ENCODE measurements at places on chromosomes 2 and 18. TPM values are rescaled to one million over a fixed set of nuclear protein-coding genes. Genes with fewer than 3 reads are reported as not detected.

DNA sequence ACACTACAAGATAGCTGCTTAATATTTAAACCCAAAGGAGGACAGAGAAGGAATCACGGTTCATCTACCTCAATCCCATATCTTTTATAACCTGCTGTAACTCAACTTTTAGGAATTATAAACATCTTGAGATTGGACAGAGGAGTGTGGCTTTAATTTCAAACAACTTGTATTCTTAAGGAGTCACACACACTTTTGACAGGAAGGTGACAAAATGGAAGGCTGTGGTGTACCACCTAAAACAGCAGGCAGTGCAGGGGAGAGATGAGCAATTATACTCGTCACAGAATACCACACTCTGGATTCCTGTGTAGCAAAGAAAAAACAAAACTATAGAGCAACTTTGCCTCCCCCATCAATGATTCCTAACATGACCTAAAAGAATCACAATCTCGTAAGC, 194.8 kb downstream of the ZEB2 start:
- DNase-seq = no peak
- no peaks in the 10 kb centered on the region for H3K27me3 ChIP-seq
- H3K4me3 ChIP-seq = no peak overlapping the region
- no peaks in the 10 kb centered on the region for H3K36me3 ChIP-seq

LBX2 gene
- total RNA-seq = 0.33 TPM

CYP27C1 gene
- total RNA-seq = 1.0 TPM

DNA sequence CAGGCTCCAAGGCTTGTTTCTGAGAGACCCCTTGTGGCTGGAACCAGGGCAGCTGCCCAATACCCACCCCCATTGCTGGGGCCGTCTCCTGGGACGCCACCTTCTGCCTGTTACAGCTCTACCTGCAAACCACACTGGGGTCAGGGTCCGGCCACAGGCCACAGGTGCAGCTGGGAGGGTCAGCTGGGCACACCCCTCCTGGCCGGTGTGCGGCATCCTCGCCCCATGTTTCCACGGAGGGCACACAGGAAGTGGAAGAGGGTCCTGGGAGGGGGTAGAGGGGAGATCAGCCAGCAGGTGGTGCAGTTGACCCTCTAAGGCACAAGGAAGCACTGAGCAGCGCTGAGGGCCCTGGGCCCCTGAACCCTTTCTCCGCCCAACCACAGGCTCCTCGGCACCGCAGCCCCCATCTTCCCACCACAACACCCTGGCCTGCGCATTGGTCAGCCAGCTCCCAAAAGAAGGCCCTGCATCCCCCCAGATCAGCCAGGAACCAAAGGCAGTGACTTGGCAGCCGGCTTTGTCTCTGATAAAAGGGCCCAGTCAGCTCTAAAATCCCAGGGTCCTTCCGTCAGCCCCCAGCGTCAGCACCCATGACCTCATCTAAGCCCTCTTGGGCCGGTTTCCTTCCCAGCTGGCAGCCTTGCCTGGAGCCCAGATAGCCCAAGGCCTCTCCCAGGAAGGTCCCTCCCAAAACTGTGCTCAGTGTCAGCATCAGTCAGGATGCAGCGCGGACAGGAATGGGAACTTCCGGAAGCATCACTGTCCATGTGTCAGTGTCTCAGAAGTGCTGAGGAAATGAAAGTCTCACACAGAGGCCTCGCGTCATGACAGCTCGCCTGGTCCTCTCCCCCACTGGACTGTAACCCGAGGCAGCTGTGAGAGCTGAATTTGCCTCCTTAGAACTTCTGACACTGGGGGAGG, 1.7 kb downstream of the ERFE start:
- H3K36me3 ChIP-seq = peaks cover 11% of the 10 kb centered on the region
- H3K27ac ChIP-seq = no peak overlapping the region
- H3K27me3 ChIP-seq = peaks cover 45% of the 10 kb centered on the region
- no peak overlapping the region for H3K4me3 ChIP-seq

DNA sequence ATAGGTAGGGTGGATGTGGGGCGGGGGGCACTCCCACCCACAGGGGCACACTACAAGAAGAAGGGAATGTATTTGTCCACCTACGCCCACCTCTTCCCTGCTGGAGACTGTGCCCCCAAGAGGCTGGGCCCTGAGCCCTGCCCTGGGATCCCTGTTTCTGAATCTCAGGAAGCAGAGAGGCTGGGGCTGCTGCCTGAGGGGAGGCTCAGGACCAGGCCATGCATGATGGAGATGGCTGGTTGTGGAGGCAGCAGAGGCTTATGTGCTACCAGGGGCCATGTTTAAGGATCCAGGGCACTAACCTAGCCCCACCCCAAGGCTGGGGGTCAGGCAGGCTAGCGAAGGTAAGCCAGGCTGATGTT, 81.1 kb upstream of the OTOF start:
- H3K36me3 ChIP-seq = no peaks in the 10 kb centered on the region
- H3K4me3 ChIP-seq = peak overlapping the region; percentile 5
- peaks cover 28% of the 10 kb centered on the region for H3K27me3 ChIP-seq
- H3K4me1 ChIP-seq = peaks cover 51% of the 10 kb centered on the region

- H3K27ac ChIP-seq = no peak overlapping the region
- H3K36me3 ChIP-seq = no peaks in the 10 kb centered on the region
- peaks cover 19% of the 10 kb centered on the region for H3K27me3 ChIP-seq
- H3K4me1 ChIP-seq = peaks cover 50% of the 10 kb centered on the region
- no peak for DNase-seq
These were observed 89.9 kb downstream of the GLI2 start for GRCh38 chr2:120825370-120826259.

- DNase-seq = no peak
- H3K4me1 ChIP-seq = no peaks in the 10 kb centered on the region
- no peak overlapping the region for H3K4me3 ChIP-seq
These were observed 62.4 kb upstream of the SKOR2 start for GRCh38 chr18:47313901-47314300.

- H3K4me3 ChIP-seq = no peak overlapping the region
- H3K36me3 ChIP-seq = peaks cover 2% of the 10 kb centered on the region
- H3K4me1 ChIP-seq = peaks cover 10% of the 10 kb centered on the region
- no peak overlapping the region for H3K27ac ChIP-seq
- no peak for DNase-seq
- H3K27me3 ChIP-seq = no peaks in the 10 kb centered on the region
These were observed 101.6 kb upstream of the RIOK3 start for GRCh38 chr18:23351521-23351920.

- peaks cover 41% of the 10 kb centered on the region for H3K36me3 ChIP-seq
- no peak overlapping the region for H3K4me3 ChIP-seq
- H3K4me1 ChIP-seq = no peaks in the 10 kb centered on the region
- H3K27me3 ChIP-seq = no peaks in the 10 kb centered on the region
- H3K27ac ChIP-seq = no peak overlapping the region
- no peak for DNase-seq
These were observed 10.8 kb downstream of the PROM2 start for GRCh38 chr2:95284886-95285541.

DNA sequence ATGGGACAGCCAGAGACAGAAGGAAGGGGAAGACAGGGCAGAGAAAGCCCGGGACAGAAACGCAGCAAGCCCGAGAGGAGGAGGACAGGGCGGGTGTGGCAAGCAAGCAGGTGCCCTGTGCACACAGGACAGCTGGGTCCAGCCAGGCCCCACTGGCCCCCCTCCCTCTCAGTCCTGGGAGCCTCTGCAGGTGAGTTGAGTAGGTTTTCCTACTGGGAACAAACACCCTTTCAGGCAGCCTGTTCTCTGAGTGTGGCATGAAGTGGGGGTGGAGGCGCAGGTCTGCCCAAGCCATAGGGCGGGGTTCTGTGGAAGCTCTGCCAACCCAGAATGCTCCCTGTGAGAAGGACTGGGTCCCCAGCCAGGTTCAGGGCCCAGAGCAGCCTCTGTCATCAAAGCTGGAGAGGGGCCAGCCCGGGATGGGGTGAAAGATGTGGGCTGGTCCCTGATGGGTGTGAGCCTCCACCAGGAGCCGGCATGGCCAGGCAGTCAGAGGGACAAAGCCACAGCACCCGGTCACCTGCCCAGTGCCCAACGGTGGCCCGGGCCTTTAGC, 129.4 kb downstream of the TFCP2L1 start:
- H3K27me3 ChIP-seq = no peaks in the 10 kb centered on the region
- no peak for DNase-seq
- H3K36me3 ChIP-seq = no peaks in the 10 kb centered on the region
- H3K27ac ChIP-seq = no peak overlapping the region

- no peaks in the 10 kb centered on the region for H3K36me3 ChIP-seq
- no peak overlapping the region for H3K27ac ChIP-seq
- no peaks in the 10 kb centered on the region for H3K4me1 ChIP-seq
- DNase-seq = no peak
- no peak overlapping the region for H3K4me3 ChIP-seq
These were observed 90.6 kb downstream of the ADAM23 start for GRCh38 chr2:206533977-206534376.

C2orf69 gene
- total RNA-seq = 24.7 TPM

TIGD1 gene
- 11.1 TPM for total RNA-seq

DNA sequence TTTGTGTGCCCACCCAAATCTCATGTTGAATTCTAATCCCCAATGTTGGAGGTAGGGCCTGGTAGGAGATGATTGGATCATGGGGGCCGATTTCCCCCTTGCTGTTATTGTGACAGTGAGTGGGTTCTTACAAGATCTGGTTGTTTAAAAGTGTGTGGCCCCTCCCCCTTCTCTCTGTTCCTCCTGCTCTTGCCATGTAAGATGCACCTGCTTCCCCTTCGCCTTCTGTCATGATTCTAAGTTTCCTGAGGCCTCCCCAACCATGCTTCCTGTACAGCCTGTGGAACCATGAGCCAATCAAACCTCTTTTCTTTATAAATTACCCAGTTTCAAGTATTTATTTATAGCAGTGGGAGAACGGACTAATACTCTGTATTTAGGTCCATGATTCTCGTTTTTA, 588.1 kb downstream of the DCDC2C start:
- no peaks in the 10 kb centered on the region for H3K27me3 ChIP-seq
- H3K4me3 ChIP-seq = no peak overlapping the region
- H3K27ac ChIP-seq = no peak overlapping the region
- H3K4me1 ChIP-seq = no peaks in the 10 kb centered on the region

GRCh38 chr2:3774336-3774735, 71.0 kb downstream of the DCDC2C start:
- no peak overlapping the region for H3K27ac ChIP-seq
- no peak overlapping the region for H3K4me3 ChIP-seq
- H3K4me1 ChIP-seq = no peaks in the 10 kb centered on the region
- no peaks in the 10 kb centered on the region for H3K27me3 ChIP-seq
- no peaks in the 10 kb centered on the region for H3K36me3 ChIP-seq

TAF1B gene
- total RNA-seq = 29.9 TPM

DNA sequence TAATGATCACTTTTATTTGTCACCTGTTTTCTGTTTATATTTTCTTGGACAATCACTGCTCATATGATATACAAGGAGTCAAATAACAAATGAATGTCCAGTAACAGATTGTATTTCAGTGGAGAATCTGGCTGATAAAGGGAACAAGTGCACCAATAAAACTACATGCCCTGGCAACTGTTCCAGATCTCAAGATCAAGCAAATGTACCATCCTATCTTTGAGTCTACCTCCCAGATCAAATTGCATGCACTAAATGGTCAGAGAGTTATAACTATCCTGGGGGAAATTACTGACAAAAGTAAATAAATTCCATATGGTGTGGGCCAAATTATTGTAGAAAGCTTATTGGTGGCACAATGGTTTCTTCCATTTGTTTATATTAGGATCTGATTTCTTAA, 452.8 kb downstream of the MBD2 start:
- no peak overlapping the region for H3K27ac ChIP-seq
- H3K4me1 ChIP-seq = no peaks in the 10 kb centered on the region
- H3K4me3 ChIP-seq = no peak overlapping the region
- no peaks in the 10 kb centered on the region for H3K27me3 ChIP-seq
- no peak for DNase-seq

DIPK1C gene
- total RNA-seq = 16.2 TPM

DNA sequence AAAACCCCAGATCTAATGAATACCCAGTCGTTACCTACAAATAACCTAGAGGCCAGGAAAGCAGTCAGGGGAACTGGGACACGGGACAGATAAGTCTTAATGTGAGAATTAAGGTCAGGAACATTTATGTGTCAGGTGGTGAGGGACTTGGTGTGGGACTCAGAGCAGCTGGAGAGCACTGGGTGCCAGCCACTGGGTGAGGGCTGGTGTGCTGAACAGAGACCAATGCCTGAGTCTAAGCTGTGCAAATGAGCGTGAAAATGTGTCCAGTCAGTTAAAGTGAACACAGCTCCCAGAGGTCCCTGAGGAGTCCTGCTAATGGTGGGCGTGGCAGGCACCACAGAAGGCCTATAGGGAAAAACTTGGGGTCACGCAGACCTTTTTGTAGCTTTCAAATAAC, 225.9 kb downstream of the C1D start:
- no peaks in the 10 kb centered on the region for H3K36me3 ChIP-seq
- H3K4me1 ChIP-seq = no peaks in the 10 kb centered on the region
- H3K27ac ChIP-seq = no peak overlapping the region
- no peak overlapping the region for H3K4me3 ChIP-seq

GRCh38 chr18:60329131-60329530, 43.4 kb downstream of the MC4R start:
- no peaks in the 10 kb centered on the region for H3K36me3 ChIP-seq
- H3K27me3 ChIP-seq = no peaks in the 10 kb centered on the region
- H3K4me3 ChIP-seq = no peak overlapping the region
- H3K27ac ChIP-seq = no peak overlapping the region
- DNase-seq = no peak

GRCh38 chr2:198991431-198991830, 466.3 kb downstream of the SATB2 start:
- DNase-seq = no peak
- H3K27me3 ChIP-seq = no peaks in the 10 kb centered on the region
- no peaks in the 10 kb centered on the region for H3K4me1 ChIP-seq
- no peak overlapping the region for H3K4me3 ChIP-seq

GNAL gene
- total RNA-seq = 67.0 TPM

DNA sequence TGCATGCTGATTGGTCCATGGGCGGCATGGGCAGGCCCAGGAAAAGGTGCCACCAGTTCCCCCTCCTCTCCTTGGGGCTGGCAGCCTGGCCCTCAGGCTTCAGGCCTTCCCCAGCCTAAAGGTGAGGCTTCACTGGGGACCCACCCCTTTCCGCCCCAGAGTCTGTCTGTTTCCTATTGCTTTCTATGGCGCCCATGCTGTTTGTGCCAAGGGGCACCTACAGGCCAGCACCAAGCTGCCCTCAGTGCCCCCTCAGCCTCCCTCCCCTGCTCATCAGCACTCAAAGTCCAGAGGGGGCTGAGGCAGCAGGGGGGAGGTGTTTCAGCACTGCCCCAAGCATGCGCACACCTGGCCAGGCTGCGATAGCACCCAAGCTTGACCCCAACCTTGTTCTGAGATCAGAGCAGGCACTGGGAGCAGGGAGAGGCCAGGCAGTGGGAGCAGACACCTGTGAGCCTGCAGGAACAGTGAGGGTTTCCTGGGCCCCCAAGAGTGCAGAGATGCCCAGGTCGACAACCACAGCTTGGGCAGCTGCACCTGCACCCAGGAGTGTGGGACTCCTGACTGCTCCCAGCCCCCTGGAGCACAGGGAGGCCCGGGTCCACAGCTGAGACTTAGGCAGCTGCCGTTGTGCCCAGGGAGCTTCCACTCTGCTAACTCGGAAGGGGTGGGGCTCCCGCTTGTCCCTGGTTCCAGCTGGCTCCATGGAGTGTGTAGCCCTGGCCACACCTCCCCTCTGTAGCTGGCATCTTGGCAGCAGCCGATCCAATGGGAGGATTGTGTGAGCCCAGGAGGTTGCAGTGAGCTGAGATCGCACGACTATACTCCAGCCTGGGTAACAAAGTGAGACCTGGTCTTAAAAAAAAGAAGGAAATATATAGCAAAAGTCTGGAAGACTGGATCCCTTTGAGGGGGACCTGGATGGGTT, 69.1 kb downstream of the NCAPH start:
- peaks cover 50% of the 10 kb centered on the region for H3K4me1 ChIP-seq
- no peaks in the 10 kb centered on the region for H3K27me3 ChIP-seq
- H3K4me3 ChIP-seq = no peak overlapping the region
- no peaks in the 10 kb centered on the region for H3K36me3 ChIP-seq
- peak; percentile 74 for DNase-seq

NEMP2 gene
- total RNA-seq = 5.7 TPM
